ENCODE measurements at places on chromosomes 4 and X. TPM values are rescaled to one million over a fixed set of nuclear protein-coding genes. Genes with fewer than 3 reads are reported as not detected.

The NEUROG2 gene
- total RNA-seq = not detected

GRCh38 chr4:30380404-30380998 lies 339.7 kb upstream of the PCDH7 start:
- DNase-seq = no peak

GRCh38 chrX:34624416-34624815 lies 32.7 kb downstream of the TMEM47 start:
- DNase-seq = no peak

The GAGE12E gene
- not detected for total RNA-seq

The AMER1 gene
- total RNA-seq = 6.8 TPM

GRCh38 chr4:30068234-30068633 lies 651.9 kb upstream of the PCDH7 start:
- DNase-seq = no peak

The RENBP gene
- 23.0 TPM for total RNA-seq

The JAKMIP1 gene
- total RNA-seq = 0.76 TPM

DNA sequence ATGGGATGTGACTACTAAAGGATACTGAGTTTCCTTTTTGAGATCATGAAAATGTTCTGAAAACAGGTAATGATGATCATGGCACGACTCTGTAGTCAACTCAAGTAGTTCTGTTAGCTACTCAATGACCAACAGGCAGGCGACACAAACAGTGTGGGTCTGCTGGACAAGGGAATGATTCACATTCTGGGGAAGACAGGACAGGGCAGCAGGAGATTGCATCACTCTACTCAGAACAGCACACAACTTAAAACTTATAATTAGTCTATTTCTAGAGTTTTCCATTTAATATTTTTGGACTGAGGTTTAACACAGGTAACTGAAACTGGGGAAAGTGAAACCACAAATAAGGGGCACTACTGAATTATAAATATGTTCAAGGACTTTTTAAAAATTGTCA lies 365.2 kb downstream of the PRDM5 start:
- DNase-seq = no peak

GRCh38 chr4:168852933-168853713 lies 156.9 kb downstream of the CBR4 start:
- DNase-seq = no peak

The CT55 gene
- not detected for total RNA-seq

GRCh38 chr4:166435449-166435848 lies 562.4 kb downstream of the TLL1 start:
- no peak for DNase-seq

- DNase-seq = no peak
These were observed 190.1 kb downstream of the ADAMTS3 start for GRCh38 chr4:72378901-72379300.

The SLC10A4 gene
- total RNA-seq = not detected

DNA sequence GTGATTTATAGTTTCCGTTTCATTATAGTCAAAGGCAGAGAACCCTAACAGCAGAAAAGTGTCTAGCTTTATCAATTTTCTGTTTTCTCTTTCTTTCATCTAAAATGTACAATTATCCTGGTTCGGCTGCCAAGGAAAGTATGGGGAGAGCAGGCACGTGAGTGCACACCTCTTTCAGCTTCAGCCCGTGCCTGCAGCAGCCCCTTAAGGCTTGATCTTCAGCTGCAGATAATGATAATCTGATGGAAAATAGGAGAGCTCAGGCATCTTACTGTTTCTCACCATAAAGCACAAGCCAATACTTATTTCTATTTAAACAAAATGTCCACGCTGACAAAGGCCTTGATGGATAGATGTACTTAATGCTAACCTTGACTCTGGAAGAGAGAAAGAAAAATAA lies 334.4 kb downstream of the UNC5C start:
- DNase-seq = no peak

- DNase-seq = no peak
These were observed 983.7 kb upstream of the PABPC4L start for GRCh38 chr4:135185256-135185655.

DNA sequence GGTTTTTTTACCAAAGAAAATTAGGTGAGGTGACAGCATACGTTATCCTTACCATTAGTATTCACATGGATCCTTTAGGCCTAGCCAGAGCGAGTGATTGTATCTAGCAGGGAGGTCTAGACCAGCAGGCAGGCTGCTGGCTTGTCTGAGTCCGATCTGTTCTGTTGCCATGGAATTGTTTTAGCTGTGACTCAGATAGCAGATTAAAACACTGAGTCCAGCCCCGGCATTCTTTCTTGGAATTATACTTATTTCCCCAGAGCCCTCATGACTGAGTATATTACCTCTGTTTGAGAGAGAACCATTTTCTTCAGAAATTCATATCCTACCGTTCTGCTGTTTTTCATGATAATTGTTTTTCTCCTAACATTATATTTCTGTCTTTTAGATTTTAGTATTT lies 37.4 kb downstream of the OCRL start:
- no peak for DNase-seq

DNA sequence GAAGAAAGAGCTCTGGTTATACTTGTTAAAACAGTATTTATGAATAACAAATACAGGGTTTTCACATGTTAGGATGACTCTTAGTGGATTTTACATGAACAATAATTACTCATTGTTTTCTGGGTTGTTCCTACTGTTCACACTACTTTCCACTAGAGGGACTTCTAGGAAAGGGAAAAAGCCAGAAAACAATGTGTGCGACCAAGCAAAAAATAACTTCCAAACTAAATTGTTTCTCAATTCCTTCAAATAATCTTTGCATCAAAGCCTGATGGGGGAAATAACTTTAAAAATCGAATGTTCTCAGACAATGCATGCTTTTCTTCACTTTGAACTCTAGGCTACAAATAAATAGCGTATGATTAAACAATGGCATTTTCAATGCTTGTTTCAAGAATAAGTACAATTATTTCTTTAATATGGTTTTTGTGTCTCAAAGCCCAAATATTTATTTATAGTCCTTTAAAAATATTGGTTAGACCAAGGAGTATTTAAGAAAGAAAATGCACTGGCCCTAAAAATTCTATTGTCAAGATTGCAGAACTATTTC lies 72.1 kb upstream of the ETNPPL start:
- no peak for DNase-seq

DNA sequence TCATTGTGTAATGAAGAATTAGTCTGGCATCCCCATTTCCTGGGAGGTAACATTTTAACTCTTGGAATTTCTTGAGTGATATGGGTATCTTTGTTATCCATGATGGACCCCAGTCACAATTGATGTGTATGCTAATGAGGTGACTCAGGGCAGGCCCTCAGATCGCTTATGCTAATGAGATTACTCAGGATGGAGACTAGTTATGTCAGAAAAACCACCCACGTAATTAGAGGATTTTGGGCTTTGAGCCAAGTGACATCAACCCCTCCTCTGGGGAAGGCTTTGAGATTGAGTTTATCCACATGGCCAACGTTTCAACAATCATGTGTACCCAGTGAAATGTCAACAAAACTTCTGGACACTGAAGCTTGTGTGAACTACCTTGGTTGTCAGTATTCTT lies 772.7 kb downstream of the STPG2 start:
- no peak for DNase-seq

The ELOVL6 gene
- 11.6 TPM for total RNA-seq

- no peak for DNase-seq
These were observed 44.4 kb upstream of the STAG2 start for GRCh38 chrX:123917069-123917468.

The LEF1 gene
- total RNA-seq = 10.7 TPM

Data from sciatic nerve (tissue), 2 donors.